ENCODE measurements at places on chromosomes 4 and X.
A peak's percentile ranks its signal among the peaks of the same experiment; 100 is the strongest.

- DNase-seq, result no peak
- no peaks in the 10 kb centered on the region for H3K4me1 ChIP-seq
- no peak overlapping the region for H3K4me3 ChIP-seq
- H3K36me3 ChIP-seq, result peaks cover 16% of the 10 kb centered on the region
Observed at GRCh38 chrX:48934581-48935300, 15.9 kb upstream of the PIM2 start.

- DNase-seq, result no peak
- H3K4me1 ChIP-seq, result no peaks in the 10 kb centered on the region
- no peaks in the 10 kb centered on the region for H3K36me3 ChIP-seq
- H3K4me3 ChIP-seq, result no peak overlapping the region
- H3K27me3 ChIP-seq, result no peaks in the 10 kb centered on the region
Observed at GRCh38 chr4:243426-243825, 61.8 kb downstream of the ZNF732 start.

- no peaks in the 10 kb centered on the region for H3K27me3 ChIP-seq
- H3K27ac ChIP-seq, result no peak overlapping the region
- no peaks in the 10 kb centered on the region for H3K36me3 ChIP-seq
- H3K4me1 ChIP-seq, result no peaks in the 10 kb centered on the region
Observed at GRCh38 chrX:153379971-153380581, 21.1 kb downstream of the PNMA6E start.

GRCh38 chrX:95346856-95347255 lies 1337.8 kb upstream of the DIAPH2 start:
- H3K4me1 ChIP-seq, result no peaks in the 10 kb centered on the region
- H3K36me3 ChIP-seq, result no peaks in the 10 kb centered on the region
- no peaks in the 10 kb centered on the region for H3K27me3 ChIP-seq
- DNase-seq, result no peak

GRCh38 chr4:118224243-118224829 lies 128.5 kb downstream of the PRSS12 start:
- no peaks in the 10 kb centered on the region for H3K27me3 ChIP-seq
- H3K36me3 ChIP-seq, result no peaks in the 10 kb centered on the region
- H3K27ac ChIP-seq, result no peak overlapping the region
- H3K4me1 ChIP-seq, result no peaks in the 10 kb centered on the region
- no peak for DNase-seq

GRCh38 chr4:91330555-91331137 lies 973.1 kb upstream of the GRID2 start:
- H3K4me3 ChIP-seq, result no peak overlapping the region
- H3K4me1 ChIP-seq, result no peaks in the 10 kb centered on the region
- H3K27ac ChIP-seq, result no peak overlapping the region
- DNase-seq, result no peak

DNA sequence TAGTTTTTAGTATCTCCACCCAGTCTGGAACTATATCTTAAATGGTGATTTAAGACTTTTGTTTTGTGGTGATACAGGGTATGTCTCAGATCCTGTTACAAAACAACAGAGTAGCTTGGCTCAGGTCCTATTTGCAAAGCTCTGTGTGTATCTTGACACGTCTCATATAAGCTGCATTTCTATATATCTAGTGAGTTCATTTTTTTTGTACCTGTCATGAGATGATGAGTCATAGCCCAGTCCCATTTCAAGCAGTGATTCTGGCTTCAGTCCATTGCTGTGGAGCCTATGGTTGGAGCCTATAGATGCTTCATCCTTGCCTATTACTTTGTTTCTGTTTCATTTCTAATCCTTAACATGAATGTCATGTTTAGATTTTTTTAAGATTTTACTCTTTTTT lies 23.0 kb downstream of the GRXCR1 start:
- DNase-seq, result no peak
- H3K4me3 ChIP-seq, result no peak overlapping the region
- H3K36me3 ChIP-seq, result no peaks in the 10 kb centered on the region

GRCh38 chr4:2941138-2942036 lies 21.8 kb downstream of the NOP14 start:
- H3K36me3 ChIP-seq, result peaks cover 90% of the 10 kb centered on the region
- DNase-seq, result peak; percentile 62
- H3K27me3 ChIP-seq, result no peaks in the 10 kb centered on the region

- no peak for DNase-seq
- no peaks in the 10 kb centered on the region for H3K36me3 ChIP-seq
- H3K27me3 ChIP-seq, result no peaks in the 10 kb centered on the region
- no peaks in the 10 kb centered on the region for H3K4me1 ChIP-seq
- H3K27ac ChIP-seq, result no peak overlapping the region
Observed at GRCh38 chrX:139850968-139851367, 81.9 kb downstream of the ATP11C start.

- no peak overlapping the region for H3K4me3 ChIP-seq
- H3K27me3 ChIP-seq, result no peaks in the 10 kb centered on the region
- no peaks in the 10 kb centered on the region for H3K36me3 ChIP-seq
- H3K27ac ChIP-seq, result no peak overlapping the region
Observed at GRCh38 chr4:81052119-81053068, 21.9 kb downstream of the BMP3 start.

GRCh38 chrX:101411984-101412383 lies 4.0 kb downstream of the HNRNPH2 start:
- no peak overlapping the region for H3K4me3 ChIP-seq
- H3K36me3 ChIP-seq, result peaks cover 5% of the 10 kb centered on the region
- H3K27me3 ChIP-seq, result no peaks in the 10 kb centered on the region
- DNase-seq, result no peak
- no peak overlapping the region for H3K27ac ChIP-seq

- no peaks in the 10 kb centered on the region for H3K4me1 ChIP-seq
- H3K4me3 ChIP-seq, result no peak overlapping the region
- H3K36me3 ChIP-seq, result no peaks in the 10 kb centered on the region
- H3K27me3 ChIP-seq, result no peaks in the 10 kb centered on the region
- H3K27ac ChIP-seq, result no peak overlapping the region
Observed at GRCh38 chr4:155571184-155571944, 95.3 kb upstream of the GUCY1A1 start.

DNA sequence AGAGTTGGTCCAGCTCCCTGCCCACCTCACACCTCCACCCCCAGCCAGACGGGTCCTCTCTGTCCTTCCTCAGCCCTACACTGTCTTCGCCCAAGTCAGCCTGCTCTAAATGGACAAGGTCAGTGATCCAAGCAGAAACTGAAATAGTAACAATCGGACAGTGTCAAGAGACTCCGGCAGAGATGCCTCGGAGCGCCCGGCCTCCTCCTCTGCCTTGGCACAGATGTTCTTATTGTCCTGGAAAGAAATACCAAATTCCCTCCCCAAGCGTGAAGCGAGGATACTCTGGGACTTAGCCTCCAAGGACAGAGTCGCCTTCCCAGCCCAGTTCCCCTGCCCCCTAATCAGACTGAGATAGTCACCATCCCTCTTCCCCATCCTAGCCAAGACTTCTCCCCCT lies 28.5 kb downstream of the UTP14A start:
- H3K36me3 ChIP-seq, result no peaks in the 10 kb centered on the region
- no peak for DNase-seq
- no peak overlapping the region for H3K27ac ChIP-seq
- H3K27me3 ChIP-seq, result no peaks in the 10 kb centered on the region

GRCh38 chr4:53747401-53747800 lies 156.1 kb upstream of the LNX1 start:
- H3K36me3 ChIP-seq, result no peaks in the 10 kb centered on the region
- no peaks in the 10 kb centered on the region for H3K4me1 ChIP-seq
- no peaks in the 10 kb centered on the region for H3K27me3 ChIP-seq

- no peaks in the 10 kb centered on the region for H3K4me1 ChIP-seq
- H3K4me3 ChIP-seq, result no peak overlapping the region
- no peak overlapping the region for H3K27ac ChIP-seq
- no peak for DNase-seq
- H3K36me3 ChIP-seq, result no peaks in the 10 kb centered on the region
Observed at GRCh38 chr4:170931321-170931720, 841.6 kb upstream of the AADAT start.

GRCh38 chr4:6347511-6348045 lies 77.9 kb downstream of the WFS1 start:
- DNase-seq, result no peak
- no peaks in the 10 kb centered on the region for H3K27me3 ChIP-seq
- no peaks in the 10 kb centered on the region for H3K4me1 ChIP-seq

GRCh38 chr4:7553280-7553679 lies 118.5 kb upstream of the PSAPL1 start:
- H3K27ac ChIP-seq, result no peak overlapping the region
- H3K27me3 ChIP-seq, result no peaks in the 10 kb centered on the region
- no peaks in the 10 kb centered on the region for H3K36me3 ChIP-seq
- DNase-seq, result no peak
- no peaks in the 10 kb centered on the region for H3K4me1 ChIP-seq

DNA sequence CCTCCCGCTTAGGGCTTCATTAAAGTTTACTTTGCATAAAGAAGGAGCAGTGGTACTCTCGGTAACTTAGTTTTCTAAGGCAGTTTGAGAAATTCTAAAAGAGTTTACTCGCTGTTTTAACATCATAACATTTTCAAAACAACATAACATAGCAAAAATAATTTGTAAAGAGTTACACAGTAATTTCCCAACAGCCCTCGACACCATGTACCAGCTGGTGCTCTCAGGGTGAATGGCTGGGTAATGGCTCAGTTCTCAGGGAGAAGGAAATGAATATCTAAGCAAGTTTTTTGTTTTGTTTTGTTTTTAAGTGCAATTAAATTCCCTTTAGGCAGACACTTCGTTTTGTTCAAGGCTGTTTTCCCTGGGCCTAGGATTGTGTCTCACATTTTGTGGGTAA lies 435.3 kb downstream of the C4orf33 start:
- H3K27me3 ChIP-seq, result no peaks in the 10 kb centered on the region
- H3K4me3 ChIP-seq, result no peak overlapping the region
- no peaks in the 10 kb centered on the region for H3K36me3 ChIP-seq
- H3K4me1 ChIP-seq, result no peaks in the 10 kb centered on the region
- DNase-seq, result no peak
- no peak overlapping the region for H3K27ac ChIP-seq

- no peak overlapping the region for H3K27ac ChIP-seq
- no peaks in the 10 kb centered on the region for H3K27me3 ChIP-seq
- no peak for DNase-seq
- H3K36me3 ChIP-seq, result no peaks in the 10 kb centered on the region
- H3K4me1 ChIP-seq, result no peaks in the 10 kb centered on the region
Observed at GRCh38 chrX:51144828-51145442, 187.7 kb upstream of the NUDT10 start.

DNA sequence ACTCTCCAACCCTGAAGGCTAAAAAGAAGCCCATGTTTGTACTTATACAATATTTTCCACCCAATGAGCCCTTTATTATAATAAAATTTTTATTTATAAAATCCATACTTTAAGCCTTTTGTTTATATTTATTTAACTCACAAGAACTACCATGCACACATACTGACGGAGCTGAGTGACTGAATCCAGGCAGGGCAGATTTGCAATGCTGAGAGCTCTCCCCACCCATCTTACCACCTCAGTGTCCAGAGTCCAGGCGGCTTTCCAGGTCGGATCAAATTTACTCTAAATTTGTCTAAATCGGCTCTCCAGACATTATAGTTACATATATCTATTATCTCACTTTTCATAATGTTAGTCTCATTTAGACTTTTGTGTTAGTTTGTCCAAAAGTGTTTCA lies 74.1 kb downstream of the ARHGAP10 start:
- no peak overlapping the region for H3K27ac ChIP-seq
- no peak for DNase-seq
- H3K4me1 ChIP-seq, result peaks cover 66% of the 10 kb centered on the region
- H3K27me3 ChIP-seq, result no peaks in the 10 kb centered on the region

- no peaks in the 10 kb centered on the region for H3K4me1 ChIP-seq
- H3K36me3 ChIP-seq, result no peaks in the 10 kb centered on the region
- H3K27ac ChIP-seq, result no peak overlapping the region
- DNase-seq, result no peak
Observed at GRCh38 chrX:38985375-38985774, 184.1 kb downstream of the MID1IP1 start.

GRCh38 chr4:143437476-143437875 lies 76.0 kb upstream of the SMARCA5 start:
- DNase-seq, result no peak
- H3K36me3 ChIP-seq, result peaks cover 29% of the 10 kb centered on the region
- peaks cover 7% of the 10 kb centered on the region for H3K4me1 ChIP-seq
- no peak overlapping the region for H3K27ac ChIP-seq
- H3K4me3 ChIP-seq, result no peak overlapping the region

DNA sequence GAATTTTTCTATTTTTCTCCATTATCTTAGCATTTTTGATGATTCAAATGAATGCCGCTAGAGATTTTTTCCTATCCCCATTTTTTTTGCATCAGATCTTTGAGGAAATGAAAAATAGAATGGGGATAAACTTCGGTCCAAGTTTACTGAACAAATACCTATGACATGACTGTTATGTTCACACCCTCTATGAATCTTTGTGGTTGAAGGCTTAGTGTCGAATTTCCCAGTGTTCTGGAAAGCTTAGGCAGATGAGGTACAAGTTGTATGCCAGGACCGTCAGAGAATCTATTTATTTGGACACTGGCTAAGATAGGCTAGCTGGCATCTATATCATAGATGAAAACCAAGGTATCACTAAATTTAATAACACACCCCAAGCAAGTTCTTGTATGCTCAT lies 123.4 kb downstream of the SPCS3 start:
- no peak overlapping the region for H3K4me3 ChIP-seq
- H3K27ac ChIP-seq, result no peak overlapping the region
- no peaks in the 10 kb centered on the region for H3K36me3 ChIP-seq
- no peak for DNase-seq

DNA sequence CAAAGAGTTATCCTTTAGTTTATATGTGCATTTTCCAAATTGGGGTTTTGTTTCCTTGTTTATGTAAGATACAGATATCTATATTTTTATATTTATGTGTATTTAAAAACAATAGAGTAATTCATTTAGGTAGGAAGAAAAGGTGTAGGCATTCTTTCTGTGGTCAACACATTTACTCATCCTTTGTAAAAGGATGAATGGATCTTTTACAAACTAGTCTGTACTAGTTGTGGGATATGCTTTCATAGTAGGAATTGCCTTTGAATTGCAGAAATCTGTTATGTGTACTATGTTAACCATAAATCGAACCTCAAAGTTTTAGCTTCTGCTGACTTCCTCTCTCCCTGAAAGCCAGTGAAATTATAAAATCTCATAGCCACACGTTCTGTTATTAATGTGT lies 128.5 kb downstream of the REPS2 start:
- no peak overlapping the region for H3K27ac ChIP-seq
- no peak for DNase-seq
- no peaks in the 10 kb centered on the region for H3K36me3 ChIP-seq
- no peak overlapping the region for H3K4me3 ChIP-seq
- no peaks in the 10 kb centered on the region for H3K27me3 ChIP-seq

Measured in ascending aorta (tissue), 2 donors.